Stimulated activated CD4-positive, alpha-beta T cell treated with anti-CD3 and anti-CD28 coated beads, Interleukin-12 subunit alpha, Interleukin-12 subunit beta, amount 100 ng/mL, for 4 hours (primary cell): ENCODE measurements at places on chromosomes 13 and 19.

GRCh38 chr19:27881213-27881612, 1331.7 kb downstream of the UQCRFS1 start:
- no peak for DNase-seq

DNA sequence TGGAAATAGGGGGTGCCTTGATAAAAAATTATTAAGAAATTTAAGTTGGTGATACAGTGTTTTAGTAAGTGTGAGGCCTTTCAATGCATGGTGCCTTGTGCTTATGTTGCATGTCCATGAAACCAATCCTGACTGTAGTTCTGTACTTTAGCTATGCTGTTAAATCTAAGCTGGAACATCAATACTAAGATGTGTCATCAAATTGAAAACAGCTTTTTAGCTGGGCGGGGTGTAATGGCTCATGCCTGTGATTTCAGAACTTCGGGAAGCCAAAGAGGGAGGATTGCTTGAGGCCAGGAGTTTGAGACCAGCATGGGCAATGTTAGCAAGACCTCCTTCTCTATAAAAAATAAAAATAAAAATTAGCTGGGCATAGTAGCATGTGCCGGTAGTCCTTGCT, 930.3 kb upstream of the PCDH9 start:
- no peak for DNase-seq

DNA sequence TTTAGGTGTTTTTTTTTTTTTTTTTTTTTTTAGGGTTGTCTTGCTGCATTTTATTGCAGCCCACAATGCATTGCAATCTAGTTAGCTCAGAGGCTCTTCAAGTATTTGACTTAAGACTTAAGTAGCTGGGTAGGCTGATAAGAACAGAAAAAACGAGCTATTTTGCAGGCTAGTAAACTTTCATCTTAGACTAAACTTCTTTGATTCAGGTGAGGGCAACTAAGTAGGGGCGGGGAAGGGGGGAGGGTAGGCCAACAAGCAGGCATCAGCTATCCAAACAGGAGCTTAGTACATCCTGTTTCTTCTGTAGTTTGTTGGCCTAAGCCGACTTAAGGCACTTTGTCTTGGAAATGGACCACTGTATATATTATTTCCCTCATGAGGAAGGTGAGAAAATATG, 4.9 kb upstream of the TDRD3 start:
- DNase-seq, result no peak

GRCh38 chr13:23434491-23434890, 989 bp upstream of the SACS start:
- DNase-seq, result no peak
